ENCODE measurements at places on chromosomes 2 and 18.
A peak's percentile ranks its signal among the peaks of the same experiment; 100 is the strongest.

- DNase-seq: no peak
Observed at GRCh38 chr2:7017671-7018281, 100.6 kb downstream of the RNF144A start.

DNA sequence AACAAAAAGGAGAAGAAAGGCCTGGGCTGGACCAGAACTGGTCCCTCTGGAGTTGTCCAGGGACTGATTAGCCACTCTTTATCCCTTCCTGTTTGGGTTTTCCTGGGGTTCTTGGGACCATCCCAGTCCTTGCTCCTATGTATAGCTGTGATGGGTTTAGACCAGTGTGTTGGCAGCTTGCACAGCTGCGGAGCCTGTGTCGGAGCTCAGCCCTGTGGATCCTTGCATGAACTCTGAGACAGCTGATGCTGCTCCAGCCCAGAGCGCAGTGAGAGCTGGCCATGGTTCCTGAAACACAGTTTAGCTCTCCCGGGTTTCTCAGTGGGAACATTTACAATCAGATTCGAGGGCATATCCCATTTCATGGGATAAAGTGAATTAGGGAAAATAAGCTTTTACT is 16.9 kb downstream of the IMPA2 start:
- no peak for DNase-seq

GRCh38 chr18:33600846-33601245 is 22.8 kb downstream of the ASXL3 start:
- DNase-seq: no peak

- no peak for DNase-seq
Observed at GRCh38 chr2:30301551-30301950, 70.2 kb downstream of the LBH start.

DNA sequence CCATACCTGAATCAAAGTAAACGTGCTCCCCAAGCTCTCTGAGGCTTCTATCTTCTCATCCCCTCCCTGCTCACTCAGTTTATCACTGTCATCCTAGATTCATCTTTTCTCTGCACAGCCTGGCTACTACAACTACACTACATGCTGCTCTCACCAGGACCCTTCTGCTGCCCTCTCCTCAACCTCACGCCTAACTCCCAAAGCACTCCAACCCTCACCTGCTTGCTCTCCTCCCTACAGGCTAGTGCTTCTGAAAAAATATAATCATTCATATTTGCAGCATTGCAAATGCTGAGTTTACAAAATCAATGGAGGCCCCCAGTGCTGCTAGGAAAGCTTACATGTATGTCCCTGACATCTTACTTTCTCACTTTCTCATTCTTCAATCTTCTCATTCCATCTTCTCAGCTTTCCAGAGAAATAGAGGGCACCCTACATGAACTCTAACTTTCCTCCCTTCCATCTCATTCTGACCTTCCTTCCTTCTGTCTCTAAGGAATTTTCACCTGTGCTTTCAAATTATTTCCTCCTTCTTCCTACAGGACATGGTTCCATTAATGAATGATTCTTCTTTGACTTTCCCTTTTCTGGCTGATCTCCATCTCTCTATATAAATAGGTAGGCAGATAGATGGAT is 36.3 kb downstream of the EVA1A start:
- DNase-seq: no peak

- peak; percentile 47 for DNase-seq
Observed at GRCh38 chr2:69013142-69013839, at the start of gene ANTXR1. Gene ANTXR1, plus strand, starts transcription at chr2:69013179. Its CDS starts 321 bp downstream, at chr2:69013500.

DNA sequence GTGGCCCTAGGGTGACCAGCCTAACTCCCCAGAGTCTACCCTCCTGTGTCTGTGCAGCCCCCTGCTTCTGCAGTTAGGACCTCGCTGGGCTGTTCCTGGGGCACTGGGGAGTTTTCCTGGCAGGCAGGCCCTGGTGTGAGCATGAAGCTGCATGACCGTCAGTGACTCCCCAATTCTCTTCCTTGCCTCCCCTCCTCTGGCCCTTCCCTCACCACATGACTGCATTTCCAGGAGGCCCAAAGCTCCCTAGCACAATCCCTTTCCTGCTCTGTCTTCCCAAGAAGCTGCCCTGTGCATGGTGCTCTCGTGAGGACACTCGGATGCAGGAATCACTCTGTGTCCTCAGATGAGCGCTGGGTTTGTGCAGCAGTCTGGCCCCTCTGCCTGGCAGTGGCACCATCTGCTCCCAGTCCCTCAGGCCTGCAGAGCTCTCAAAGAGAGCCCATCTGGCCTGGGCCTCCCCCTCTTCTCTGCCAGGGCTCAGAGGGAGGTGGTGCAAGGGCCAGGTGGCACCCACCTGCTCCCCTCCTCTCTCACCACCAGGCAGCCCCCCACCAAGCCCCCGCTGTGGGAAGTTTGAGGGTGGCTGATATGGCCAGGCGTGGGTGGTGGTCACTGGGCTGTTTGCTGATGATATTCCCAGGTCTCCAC is 125.6 kb upstream of the HS6ST1 start:
- no peak for DNase-seq

DNA sequence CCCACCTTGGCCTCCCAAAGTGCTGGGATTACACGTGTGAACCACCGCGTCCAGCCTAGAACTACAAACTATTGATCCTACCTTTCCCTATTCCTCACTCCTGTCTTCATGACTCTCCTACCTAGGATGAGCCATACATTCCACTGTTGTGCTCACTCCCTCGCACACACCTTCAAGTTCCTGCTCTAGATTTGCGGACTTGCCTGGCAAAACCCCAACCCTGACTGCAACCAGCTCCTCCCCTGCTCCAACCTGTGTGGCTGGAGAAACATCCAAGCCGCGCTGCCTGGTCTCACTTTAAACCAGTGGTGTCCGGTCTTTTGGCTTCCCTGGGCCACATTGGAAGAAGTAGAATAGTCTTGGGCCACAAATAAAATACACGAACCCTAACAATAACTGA is 5.0 kb upstream of the DNPEP start:
- no peak for DNase-seq

- no peak for DNase-seq
Observed at GRCh38 chr18:25072205-25072604, 279.8 kb downstream of the ZNF521 start.

GRCh38 chr2:191302459-191303139 is 57.4 kb downstream of the MYO1B start:
- DNase-seq: no peak

- no peak for DNase-seq
Observed at GRCh38 chr2:129008055-129008880, 689.6 kb upstream of the HS6ST1 start.
